Osteocyte (in vitro differentiated cells): ENCODE measurements at places on chromosomes 5 and 9. TPM values are rescaled to one million over a fixed set of nuclear protein-coding genes. Genes with fewer than 3 reads are reported as not detected.

The ZDHHC21 gene
- total RNA-seq, result 9.3 and 9.5 TPM in 2 replicates

The FLT4 gene
- total RNA-seq, result 0.51 TPM in 1 of 2 replicates, not detected in the other

GRCh38 chr9:112556497-112557442 lies 70.1 kb downstream of the KIAA1958 start:
- no peak for DNase-seq

DNA sequence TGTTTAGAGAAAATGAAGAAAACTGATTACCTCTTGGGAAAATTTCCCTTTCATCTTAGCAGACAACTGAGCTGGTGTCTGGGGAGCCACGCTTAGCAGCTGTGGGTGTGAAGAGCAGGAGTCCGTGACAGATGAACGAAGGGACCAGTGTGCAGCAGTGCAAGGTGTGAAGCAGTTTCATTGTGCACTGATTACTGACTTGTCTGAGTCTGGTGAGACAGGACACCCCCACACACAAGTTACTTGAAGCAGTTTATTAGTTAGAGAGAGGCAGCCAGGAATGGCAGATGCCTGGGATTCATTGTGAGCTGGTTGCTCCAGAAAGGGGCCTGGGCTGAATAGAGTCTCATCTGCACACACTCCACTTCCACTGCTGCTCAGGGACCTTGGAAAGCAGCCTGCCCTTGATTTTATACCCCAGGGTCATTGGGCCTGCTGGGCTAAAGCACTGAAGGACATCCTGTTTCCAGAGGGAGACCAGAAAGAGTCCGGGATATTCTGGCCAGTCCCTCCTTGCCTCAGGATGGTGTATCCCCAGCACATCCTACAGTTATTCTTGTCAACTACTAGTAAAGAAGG lies 47.4 kb downstream of the FBXL7 start:
- DNase-seq, result no peak

DNA sequence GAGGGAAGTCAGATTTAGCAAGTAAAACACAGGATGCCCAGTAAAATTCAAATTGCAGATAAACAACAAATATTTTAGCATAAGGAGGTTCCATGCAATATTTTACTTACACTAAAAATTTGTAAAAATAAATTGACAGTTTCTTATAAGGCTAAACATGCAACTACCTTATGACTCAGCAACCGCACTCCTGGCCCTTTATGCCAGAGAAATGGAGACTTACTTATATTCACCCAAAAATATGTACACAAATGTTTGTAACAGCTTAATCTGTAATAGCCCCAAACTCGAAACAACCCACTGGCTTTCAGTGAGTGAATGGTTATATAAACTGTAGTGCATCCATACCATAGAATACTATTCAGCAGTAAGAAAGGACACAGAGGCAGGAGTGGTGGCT lies 28.6 kb upstream of the TRIM14 start:
- no peak for DNase-seq

- DNase-seq, result no peak
Measured at GRCh38 chr9:21815643-21816042, 13.2 kb downstream of the MTAP start.

The F12 gene
- total RNA-seq, result 1.0 and 1.5 TPM in 2 replicates

- DNase-seq, result no peak
Measured at GRCh38 chr5:115556276-115556675, 11.7 kb upstream of the FEM1C start.

DNA sequence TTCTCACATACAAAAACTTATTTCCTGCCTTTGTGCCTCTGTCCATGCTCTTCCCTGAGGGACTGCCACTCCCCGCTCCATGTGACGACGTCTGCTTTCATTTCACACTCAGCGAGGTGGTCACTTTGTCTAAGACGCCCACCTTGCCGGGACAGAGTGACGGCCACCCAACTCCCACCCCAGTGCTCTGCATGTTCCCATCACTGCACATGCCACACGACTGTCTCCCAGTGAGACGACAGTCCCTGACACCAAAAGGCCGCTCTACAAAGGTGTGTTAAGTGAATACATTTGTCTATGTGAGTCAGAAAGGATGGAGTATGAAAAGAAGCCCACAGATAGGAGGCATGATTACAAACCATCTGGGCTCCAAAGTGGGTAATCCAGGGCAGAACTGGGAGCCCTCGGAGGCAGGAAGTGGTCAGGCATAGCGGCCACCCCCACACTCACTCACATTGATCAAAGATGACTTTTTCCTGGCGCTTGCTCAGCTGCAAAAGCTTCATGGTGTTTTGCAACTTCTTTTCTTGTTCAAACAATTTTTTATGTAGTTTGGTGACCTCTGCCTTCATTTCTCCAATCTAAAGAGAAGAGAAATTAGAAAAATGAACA lies 185.8 kb downstream of the CDK5RAP2 start:
- DNase-seq, result no peak

The SAPCD2 gene
- 3.1 and 3.4 TPM in 2 replicates for total RNA-seq

The GGTA1 gene
- total RNA-seq, result 0.64 and 1.1 TPM in 2 replicates
